ENCODE measurements at places on chromosomes 5 and 9.

DNA sequence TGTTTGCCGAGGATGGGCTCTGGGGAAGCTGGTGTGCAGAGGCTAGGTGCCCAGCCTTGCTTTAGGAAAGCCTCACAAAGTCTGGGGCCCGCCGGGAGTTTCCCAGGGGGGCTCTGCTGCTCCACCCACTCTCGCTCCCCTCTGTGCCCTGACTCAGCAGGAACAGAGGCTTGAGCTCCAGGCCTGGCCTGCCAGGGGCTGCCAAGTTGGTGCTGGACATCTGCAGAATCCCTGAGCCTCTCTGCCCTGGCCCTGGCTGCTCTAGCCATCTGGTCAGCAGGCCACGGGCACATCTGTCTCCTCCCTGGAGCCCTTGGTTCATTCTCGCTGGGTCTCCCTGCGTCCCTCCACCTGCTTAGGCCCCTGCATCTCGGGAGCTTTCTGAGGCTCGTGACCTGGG lies 647 bp upstream of the ADAMTSL2 start:
- no peak for DNase-seq

- no peak for DNase-seq
These were observed 57.6 kb downstream of the IL31RA start for GRCh38 chr5:55908804-55909203.

GRCh38 chr5:118257066-118257465 lies 731.3 kb downstream of the DTWD2 start:
- DNase-seq: no peak

DNA sequence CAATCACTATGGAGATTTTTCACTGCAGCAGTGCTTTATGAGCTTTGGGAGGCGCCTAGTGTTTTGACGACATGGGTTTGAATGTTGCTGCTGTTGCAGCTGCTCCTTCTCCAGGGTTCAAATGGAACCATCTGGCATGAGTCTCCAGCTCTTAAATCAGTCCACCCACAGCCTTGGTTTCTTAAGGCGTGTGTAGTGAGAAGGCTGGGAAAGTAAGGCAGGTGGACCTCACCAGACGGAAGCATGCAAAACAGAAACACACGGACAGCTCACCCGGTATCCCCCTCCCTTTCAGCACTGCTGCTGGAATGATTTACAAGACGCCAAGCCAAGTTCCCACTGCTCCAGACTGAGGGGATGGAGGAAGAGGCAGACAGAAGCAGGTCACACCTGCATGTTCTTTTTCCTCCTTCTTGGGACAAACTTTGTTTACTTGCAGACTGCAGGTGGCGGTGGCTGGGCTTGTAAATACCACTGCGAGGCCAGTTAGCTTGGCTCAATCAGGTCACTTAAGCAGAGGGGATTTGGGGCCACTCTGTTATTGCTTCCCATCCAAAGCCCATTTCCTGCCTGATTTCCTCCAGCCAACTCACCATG lies 47.4 kb downstream of the ADAM19 start:
- no peak for DNase-seq

DNA sequence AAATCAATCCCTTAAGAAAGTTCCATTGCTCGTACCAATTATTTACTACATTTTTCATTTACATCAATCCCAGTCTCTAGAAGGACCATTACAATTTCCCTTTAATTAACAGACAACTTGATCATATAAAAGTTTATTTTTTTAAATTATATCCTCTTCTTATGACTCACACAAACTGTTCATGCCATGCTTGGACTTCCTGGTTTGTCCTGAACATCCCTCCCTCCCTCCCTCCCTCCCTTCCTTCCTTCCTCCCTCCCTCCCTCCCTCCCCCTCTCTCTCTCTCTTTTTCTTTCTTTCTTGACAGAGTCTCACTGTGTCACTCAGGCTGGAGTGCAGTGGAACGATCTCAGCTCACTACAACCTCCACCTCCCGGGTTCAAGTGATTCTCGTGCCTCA lies 11.6 kb upstream of the CLTB start:
- no peak for DNase-seq

- DNase-seq: peak; percentile 20
These were observed 5.4 kb upstream of the PITX1 start for GRCh38 chr5:135039271-135040033.

GRCh38 chr5:150576449-150576949 lies 64.0 kb upstream of the SYNPO start:
- no peak for DNase-seq

GRCh38 chr5:15620501-15620900 lies 120.5 kb downstream of the FBXL7 start:
- DNase-seq: peak; percentile 93

DNA sequence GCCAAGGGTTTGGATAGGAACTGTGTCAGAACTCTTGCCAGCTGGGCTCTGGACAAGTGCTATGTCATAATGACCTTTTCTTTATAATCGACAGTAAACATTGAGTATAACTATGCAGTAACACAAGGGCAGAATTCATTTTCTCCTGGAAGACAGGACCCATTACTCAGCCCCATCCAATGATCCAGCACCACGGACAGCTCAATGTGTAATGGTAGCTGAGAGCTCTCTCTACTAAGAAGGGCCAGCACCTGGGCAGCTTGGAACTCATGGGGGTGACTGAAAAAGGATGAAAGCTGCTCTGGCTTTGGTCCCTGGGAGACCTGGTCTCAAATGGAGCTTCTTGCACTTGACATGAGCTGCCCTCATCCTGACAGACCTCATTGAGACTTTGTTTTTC lies 347.8 kb downstream of the TRIM32 start:
- DNase-seq: no peak

GRCh38 chr5:113524927-113525326 lies 11.4 kb downstream of the YTHDC2 start:
- no peak for DNase-seq

DNA sequence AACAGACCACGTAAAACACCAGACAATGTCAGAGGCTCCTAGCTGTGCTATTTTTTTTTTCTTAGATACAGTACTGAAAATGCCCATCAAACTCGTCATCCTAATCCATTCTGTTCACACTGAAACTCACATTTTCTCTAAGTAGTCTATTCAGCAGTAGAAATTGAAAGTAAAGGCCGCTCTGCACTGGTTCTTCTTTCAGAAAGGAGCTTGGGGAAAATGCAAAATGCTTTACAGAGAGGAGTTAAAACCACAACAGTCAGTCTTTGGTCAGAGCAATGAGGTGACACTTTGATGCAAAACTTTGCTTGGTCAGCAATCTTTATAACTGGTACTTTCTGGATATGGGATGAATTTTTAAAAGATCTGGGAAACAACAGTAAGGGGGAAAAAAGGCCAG lies 43.8 kb upstream of the SUSD1 start:
- DNase-seq: no peak

- DNase-seq: peak; percentile 91
These were observed 34.0 kb upstream of the NCS1 start for GRCh38 chr9:130138171-130138653.

GRCh38 chr9:113707953-113708695 lies 168.0 kb upstream of the ZNF618 start:
- no peak for DNase-seq

DNA sequence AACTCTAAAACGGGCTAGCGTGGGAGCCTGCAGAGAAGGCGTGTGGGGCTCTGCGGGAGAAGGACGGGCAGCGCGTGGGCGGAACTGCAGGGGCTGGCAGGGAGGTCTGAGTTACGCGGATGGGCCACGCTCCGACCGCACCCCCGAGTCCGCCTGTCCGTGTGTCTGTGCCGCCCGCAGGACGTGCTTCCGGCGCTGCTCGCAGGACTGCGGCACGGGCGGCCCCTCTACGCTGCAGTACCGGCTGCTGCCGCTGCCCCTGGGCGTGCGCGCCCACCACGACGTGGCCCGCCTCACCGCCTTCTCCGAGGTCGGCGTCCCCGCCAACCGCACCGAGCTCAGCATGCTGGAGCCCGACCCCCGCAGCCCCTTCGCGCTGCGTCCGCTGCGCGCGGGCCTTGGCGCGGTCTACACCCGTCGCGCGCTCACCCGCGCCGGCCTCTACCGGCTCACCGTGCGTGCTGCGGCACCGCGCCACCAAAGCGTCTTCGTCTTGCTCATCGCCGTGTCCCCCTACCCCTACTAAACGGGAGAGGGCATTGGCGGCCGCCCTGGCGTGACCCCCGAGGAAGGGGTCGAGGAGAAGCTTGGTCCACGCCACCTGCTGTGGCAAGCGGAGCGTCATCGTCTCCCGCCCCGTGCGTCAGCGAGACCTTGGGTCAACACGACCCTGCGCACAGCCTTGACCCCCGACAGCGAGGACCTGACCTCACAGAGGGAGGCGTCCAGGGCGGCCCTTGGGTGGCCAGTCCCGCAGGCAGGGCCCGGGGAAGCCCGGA lies 11.4 kb upstream of the ASS1 start:
- DNase-seq: peak; percentile 74

DNA sequence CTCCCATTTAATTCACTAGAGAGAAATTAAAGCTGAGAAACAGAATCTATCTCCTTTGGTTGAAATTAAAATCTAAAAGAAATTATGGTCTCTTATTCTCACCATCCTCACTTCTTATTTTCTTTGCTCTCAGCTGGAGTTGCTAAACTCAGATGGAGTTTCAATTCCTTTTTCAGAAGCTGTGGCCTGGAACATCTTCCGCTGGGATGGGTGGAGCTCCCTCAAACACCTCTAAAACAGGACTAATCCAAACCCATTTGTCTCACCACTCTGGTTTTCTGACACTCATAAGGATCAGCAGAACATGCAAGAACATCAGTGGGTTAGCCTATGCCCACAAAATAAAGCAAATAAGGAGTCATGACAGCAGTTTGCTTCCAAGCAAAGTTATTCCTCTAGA lies 39.6 kb upstream of the CEP78 start:
- DNase-seq: no peak

GRCh38 chr9:88748566-88749261 lies 213.7 kb downstream of the NXNL2 start:
- DNase-seq: peak; percentile 43

DNA sequence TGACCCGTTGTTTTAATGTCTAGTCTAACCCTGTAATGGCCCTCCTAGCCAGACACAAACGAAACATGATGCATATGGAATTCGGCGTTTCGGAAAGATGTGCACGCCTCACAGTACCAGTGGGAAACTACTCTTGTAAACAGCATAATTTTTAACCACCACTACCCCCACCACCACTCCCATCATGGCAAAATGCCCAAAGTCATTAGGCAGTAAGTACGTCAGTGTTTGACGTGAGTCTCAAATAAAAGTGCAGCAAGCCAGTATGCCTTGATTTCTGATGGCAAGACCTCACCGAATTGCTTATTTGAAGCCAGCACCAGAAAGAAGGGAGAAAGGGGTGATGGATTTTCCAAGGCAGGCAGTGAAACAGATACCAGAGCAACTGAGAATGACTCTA lies 71.4 kb downstream of the ADRB2 start:
- no peak for DNase-seq

GRCh38 chr5:139844472-139845145 lies 49.0 kb downstream of the PSD2 start:
- DNase-seq: peak; percentile 84

- no peak for DNase-seq
These were observed 211.7 kb upstream of the GLRA1 start for GRCh38 chr5:152136321-152136720.

DNA sequence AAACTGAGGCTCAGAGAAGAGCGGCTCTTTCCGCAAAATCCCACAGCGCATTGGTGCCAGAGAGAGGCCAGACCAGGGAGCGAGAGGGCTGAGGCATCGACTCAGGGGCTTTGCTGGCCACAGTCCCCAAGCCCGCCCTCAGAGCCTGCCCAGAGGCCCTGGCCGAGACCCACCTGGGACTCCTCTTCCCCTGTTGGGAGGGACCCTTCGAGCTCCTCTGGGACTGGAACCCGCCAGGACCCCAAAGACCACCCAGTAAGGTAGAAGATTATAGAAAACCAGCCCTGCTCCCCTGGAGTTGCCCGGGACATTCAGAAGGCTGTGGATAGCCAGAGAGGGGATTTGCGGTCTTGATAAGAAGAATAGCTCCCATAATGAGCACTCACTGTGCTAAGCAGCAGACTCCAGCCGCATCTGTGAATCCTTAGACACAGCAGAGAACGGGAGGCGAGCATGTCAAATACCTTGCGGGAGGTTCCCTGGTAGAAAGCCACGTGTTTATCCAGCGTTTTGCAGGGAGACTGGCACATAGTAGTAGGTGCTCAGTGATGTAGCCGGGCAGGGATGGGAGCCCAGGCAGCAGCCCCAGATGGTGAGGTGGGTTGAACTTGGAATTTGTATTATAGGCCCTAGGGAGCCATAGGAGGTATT lies 651 bp upstream of the AK1 start:
- DNase-seq: no peak

GRCh38 chr5:90093751-90094485 lies 315.6 kb downstream of the CETN3 start:
- no peak for DNase-seq

GRCh38 chr5:76404223-76405211 lies 1.4 kb downstream of the IQGAP2 start:
- DNase-seq: no peak

DNA sequence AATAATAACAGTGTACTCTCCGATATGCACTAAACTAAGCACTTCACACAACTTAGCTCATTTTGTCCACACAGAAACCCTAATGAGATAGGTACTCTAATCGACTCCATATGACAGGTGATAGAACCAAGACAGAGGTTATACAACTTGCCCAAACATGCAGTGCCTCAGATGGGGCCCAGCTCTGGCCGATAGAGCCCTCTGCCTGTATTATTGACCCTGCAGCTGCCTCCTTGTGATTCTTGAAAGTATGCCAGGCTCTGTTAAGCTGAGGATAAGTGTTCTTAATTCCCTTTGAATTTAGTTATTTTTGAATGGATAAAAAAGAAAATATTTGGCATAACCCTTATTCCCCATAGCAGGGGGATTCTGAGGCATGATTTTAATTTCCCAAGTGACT lies 78.5 kb downstream of the HMHB1 start:
- no peak for DNase-seq

DNA sequence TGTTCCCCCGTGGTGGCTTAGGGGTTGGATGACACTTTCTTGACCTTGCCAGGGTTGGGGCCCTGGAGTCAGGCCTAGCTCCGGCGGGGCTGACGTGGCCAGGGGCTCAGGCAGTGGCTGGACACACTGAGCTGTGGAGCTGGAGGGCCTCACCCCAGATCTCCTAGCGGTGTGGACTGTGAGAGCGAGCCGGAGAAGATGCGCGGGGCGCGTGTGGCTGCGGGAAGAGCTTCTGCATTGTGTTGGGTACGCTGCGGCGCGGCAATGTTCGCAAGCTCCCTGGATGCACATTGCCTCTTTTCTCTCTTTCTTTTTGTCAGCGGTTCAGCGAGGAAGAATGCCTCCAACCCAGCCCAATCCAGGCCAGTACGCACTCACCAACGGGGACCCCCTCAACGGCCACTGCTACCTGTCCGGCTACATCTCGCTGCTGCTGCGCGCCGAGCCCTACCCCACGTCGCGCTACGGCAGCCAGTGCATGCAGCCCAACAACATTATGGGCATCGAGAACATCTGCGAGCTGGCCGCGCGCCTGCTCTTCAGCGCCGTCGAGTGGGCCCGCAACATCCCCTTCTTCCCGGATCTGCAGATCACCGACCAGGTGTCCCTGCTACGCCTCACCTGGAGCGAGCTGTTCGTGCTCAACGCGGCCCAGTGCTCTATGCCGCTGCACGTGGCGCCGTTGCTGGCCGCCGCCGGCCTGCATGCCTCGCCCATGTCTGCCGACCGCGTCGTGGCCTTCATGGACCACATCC lies 4.8 kb downstream of the NR2F1 start:
- no peak for DNase-seq

- DNase-seq: peak; percentile 48
These were observed 129.2 kb downstream of the GOLPH3 start for GRCh38 chr5:32044939-32045338.
